ENCODE measurements at places on chromosomes 5 and 9. TPM values are rescaled to one million over a fixed set of nuclear protein-coding genes. Genes with fewer than 3 reads are reported as not detected.

SUSD3 gene
- total RNA-seq: 0.63 TPM

IFNA21 gene
- total RNA-seq: not detected

PCDHA7 gene
- not detected for total RNA-seq

PAPPA gene
- 31.5 TPM for total RNA-seq

SPIN1 gene
- total RNA-seq: 95.3 TPM

AJM1 gene
- 1.4 TPM for total RNA-seq

C8G gene
- not detected for total RNA-seq

- H3K4me1 ChIP-seq: no peaks in the 10 kb centered on the region
- no peak overlapping the region for H3K4me3 ChIP-seq
- peaks cover 6% of the 10 kb centered on the region for H3K27me3 ChIP-seq
Measured at GRCh38 chr9:6632516-6633183, 12.9 kb downstream of the GLDC start.

GRCh38 chr9:131869348-131869747 is 129.5 kb upstream of the RAPGEF1 start:
- H3K27ac ChIP-seq: no peak overlapping the region
- no peaks in the 10 kb centered on the region for H3K4me1 ChIP-seq
- H3K4me3 ChIP-seq: no peak overlapping the region
- H3K36me3 ChIP-seq: no peaks in the 10 kb centered on the region
- H3K27me3 ChIP-seq: no peaks in the 10 kb centered on the region
- no peak for DNase-seq

GRCh38 chr5:148511810-148512347 is 128.1 kb downstream of the FBXO38 start:
- DNase-seq: no peak
- no peaks in the 10 kb centered on the region for H3K27me3 ChIP-seq
- H3K4me3 ChIP-seq: no peak overlapping the region
- no peaks in the 10 kb centered on the region for H3K36me3 ChIP-seq

DNA sequence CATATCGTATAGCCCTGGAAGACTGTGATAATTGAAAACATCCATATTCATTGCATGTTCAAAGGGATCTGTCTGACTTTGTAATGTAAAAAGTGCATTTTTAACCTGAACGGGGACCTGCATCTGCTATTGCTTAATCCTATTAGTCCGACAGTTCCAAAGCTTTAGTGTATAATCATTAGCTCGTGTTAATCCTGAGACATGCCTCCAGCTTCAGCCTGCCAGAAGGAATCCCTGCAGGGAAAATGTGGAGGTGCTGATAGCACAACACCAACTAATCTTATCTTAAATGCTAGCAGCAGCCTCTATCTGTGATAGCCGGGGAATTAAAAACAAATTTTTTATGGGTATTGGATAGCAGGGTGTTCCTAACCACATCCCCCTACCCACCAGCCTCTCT is 495.2 kb downstream of the TLE4 start:
- no peak overlapping the region for H3K27ac ChIP-seq
- no peaks in the 10 kb centered on the region for H3K36me3 ChIP-seq
- H3K4me3 ChIP-seq: no peak overlapping the region
- H3K27me3 ChIP-seq: peaks cover 24% of the 10 kb centered on the region
- peaks cover 6% of the 10 kb centered on the region for H3K4me1 ChIP-seq
- no peak for DNase-seq

DNA sequence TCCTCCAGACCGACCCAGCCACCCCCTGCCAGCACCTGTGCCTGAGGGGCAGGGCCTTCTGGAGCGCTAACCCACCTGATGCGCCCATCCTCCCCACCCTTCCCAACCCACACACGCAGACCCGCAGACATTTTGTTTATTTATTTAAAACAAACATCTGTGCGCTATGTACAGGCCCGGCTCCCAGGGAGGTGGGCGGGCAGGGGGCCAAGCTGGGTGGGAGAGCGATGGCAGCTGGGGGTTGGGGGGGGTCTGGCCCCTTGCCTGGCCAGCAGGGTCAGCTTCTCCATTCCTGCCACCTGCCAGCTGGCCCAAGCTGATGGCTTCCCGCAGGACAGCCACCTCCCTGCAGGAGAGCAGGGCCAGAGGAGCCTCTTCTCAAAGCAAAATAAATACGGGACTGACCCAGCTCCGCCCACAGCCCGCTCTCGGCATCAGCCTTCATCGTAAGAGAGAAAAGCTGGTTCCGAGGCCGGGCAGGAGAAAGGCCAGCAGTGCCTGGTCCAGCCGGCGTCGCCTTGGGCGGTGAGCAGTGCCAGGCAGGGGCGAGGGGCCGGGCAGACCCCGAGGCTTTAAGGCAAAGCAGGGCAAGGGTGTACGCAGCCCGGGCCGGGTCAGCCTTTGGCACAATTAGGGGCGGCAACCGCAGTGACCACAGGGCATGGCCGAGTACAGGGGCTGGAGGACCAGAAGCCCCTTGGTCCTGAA is 10.9 kb upstream of the CLIC3 start:
- no peaks in the 10 kb centered on the region for H3K27me3 ChIP-seq
- H3K27ac ChIP-seq: no peak overlapping the region
- H3K4me3 ChIP-seq: no peak overlapping the region
- no peaks in the 10 kb centered on the region for H3K36me3 ChIP-seq
- no peaks in the 10 kb centered on the region for H3K4me1 ChIP-seq

- peak overlapping the region; percentile 94 for H3K27ac ChIP-seq
- peaks cover 18% of the 10 kb centered on the region for H3K36me3 ChIP-seq
- H3K4me1 ChIP-seq: peaks cover 33% of the 10 kb centered on the region
- H3K27me3 ChIP-seq: no peaks in the 10 kb centered on the region
Measured at GRCh38 chr5:39426051-39426745, 1.4 kb upstream of the DAB2 start.

DNA sequence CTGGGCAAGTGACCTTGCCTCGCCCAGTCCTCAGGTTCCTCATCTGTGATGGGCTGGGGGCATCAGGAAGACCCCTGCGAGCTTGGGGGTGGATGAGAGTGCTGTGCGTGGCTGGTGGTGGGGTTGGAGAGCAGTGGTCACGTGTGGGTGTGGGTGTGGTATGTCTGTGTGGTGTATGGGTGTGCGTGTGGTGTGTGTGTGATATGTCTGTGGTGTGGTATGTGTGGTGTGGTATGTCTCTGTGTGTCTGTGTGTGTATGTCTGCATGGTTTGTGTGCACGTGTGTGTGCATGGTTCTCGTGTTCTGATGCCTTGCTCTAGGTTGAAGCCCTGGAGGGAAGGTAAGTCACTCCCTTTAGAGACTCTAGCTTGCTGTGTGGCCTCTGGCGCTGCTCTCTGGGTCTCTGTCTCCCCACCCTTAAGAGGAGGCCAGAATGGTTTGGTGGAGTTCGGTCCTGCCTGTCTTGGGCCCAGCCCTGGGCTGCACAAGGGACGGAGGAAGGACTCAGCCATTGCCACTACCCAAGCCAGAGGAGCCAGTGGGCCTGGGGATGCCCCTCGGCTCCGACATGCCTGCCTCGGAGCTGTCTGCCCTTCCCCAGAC is 87.0 kb downstream of the RXRA start:
- H3K4me3 ChIP-seq: no peak overlapping the region
- H3K36me3 ChIP-seq: no peaks in the 10 kb centered on the region
- DNase-seq: no peak
- H3K27me3 ChIP-seq: no peaks in the 10 kb centered on the region
- H3K4me1 ChIP-seq: peaks cover 18% of the 10 kb centered on the region
- peak overlapping the region; percentile 84 for H3K27ac ChIP-seq

- H3K4me1 ChIP-seq: no peaks in the 10 kb centered on the region
- no peaks in the 10 kb centered on the region for H3K36me3 ChIP-seq
- no peak overlapping the region for H3K27ac ChIP-seq
- H3K27me3 ChIP-seq: 0 out of 2 replicates have a peak, but pooled peaks cover 4% of the 10 kb centered on the region
- H3K4me3 ChIP-seq: no peak overlapping the region
Measured at GRCh38 chr5:81142108-81142507, 91.0 kb upstream of the CKMT2 start.

DNA sequence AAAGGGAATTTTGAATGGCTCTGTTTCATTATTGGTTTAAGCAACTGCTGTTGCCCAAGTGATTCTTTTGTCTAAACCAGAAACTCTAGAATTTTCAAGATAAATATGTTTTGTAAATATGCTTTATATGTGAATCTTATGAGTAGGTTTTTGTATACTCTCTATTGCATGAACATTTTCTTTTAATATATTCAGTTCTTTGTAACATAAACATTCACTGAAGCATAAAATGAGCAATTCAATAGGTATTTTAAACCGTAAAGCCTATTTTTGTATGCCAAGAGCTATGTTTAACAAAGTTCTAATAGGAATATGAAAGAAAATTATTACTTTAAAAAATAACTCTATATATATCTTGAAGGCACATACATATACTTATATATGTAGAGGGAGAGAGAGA is 293.1 kb downstream of the PSAT1 start:
- H3K4me1 ChIP-seq: peaks cover 15% of the 10 kb centered on the region
- DNase-seq: no peak
- no peaks in the 10 kb centered on the region for H3K36me3 ChIP-seq

- no peak overlapping the region for H3K27ac ChIP-seq
- no peak overlapping the region for H3K4me3 ChIP-seq
- peak; percentile 8 for DNase-seq
- no peaks in the 10 kb centered on the region for H3K36me3 ChIP-seq
- no peaks in the 10 kb centered on the region for H3K4me1 ChIP-seq
Measured at GRCh38 chr9:70444904-70445303, 30.4 kb upstream of the KLF9 start.

GRCh38 chr9:129225815-129226214 is 47.8 kb upstream of the IER5L start:
- H3K4me3 ChIP-seq: no peak overlapping the region
- peak; percentile 48 for DNase-seq
- no peak overlapping the region for H3K27ac ChIP-seq
- no peaks in the 10 kb centered on the region for H3K36me3 ChIP-seq
- H3K27me3 ChIP-seq: no peaks in the 10 kb centered on the region
- 0 out of 2 replicates have a peak, but pooled peaks cover 5% of the 10 kb centered on the region for H3K4me1 ChIP-seq

DNA sequence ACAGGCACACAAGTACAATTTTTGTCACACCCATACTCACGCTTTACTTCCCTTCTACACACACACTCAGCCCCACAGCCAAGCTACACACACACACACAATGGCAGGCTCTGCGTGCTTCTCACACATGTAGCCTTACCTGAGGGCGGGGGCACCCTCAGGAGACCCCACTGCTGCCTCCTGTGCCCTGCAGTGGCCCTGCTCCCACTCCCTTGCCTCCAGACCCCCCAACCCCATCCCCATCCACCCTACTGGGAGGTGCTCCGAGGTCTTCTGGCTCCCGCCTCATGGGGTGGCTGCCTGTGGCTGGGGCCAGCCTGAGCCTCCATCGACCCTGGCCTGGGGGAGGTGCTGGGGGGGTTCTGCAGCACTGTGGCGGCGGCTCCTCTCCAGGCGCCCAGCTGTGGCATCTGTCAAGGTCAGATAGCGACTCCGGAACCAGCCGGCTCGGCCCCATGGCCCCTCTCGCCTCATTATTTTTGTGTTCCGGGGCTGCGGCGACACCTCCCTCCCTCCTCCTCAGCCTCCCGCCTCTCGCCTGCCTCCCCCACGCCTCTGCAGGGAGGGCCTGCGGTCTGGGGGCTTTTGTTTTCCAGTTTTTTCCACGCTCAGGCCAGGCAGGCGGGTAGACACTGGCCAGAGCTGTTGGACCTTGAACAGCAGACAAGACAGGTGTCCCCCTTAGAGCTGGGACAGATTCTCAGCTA is 21.7 kb downstream of the CXXC5 start:
- peaks cover 25% of the 10 kb centered on the region for H3K4me1 ChIP-seq
- no peak for DNase-seq
- H3K27me3 ChIP-seq: no peaks in the 10 kb centered on the region
- H3K36me3 ChIP-seq: no peaks in the 10 kb centered on the region
- H3K4me3 ChIP-seq: no peak overlapping the region

- H3K4me3 ChIP-seq: 0 out of 2 replicates have a peak overlapping the region, but pooled peaks have one; percentile 2
- H3K27ac ChIP-seq: no peak overlapping the region
- H3K36me3 ChIP-seq: no peaks in the 10 kb centered on the region
- peaks cover 17% of the 10 kb centered on the region for H3K4me1 ChIP-seq
- H3K27me3 ChIP-seq: no peaks in the 10 kb centered on the region
- peak; percentile 19 for DNase-seq
Measured at GRCh38 chr9:5269249-5269715, 35.2 kb downstream of the RLN2 start.

DNA sequence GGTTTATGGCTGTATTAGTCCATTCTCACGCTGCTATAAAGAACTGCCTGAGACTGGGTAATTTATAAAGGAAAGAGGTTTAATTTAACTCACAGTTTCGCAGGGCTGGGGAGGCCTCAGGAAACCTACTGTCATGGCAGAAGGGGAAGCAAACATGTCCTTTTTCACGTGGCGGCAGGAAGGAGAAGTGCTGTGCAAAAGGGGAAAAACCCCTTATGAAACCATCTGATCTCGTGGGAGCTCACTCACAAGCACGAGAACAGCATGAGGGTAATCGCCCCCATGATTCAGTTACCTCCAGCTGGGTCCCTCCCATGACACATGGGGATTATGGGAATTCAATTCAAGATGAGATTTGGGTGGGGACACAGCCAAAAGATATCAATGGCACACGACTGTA is 13.9 kb downstream of the LRRC70 start:
- no peaks in the 10 kb centered on the region for H3K27me3 ChIP-seq
- 0 out of 2 replicates have a peak, but pooled peaks cover 4% of the 10 kb centered on the region for H3K4me1 ChIP-seq
- no peak for DNase-seq
- H3K4me3 ChIP-seq: no peak overlapping the region
- no peaks in the 10 kb centered on the region for H3K36me3 ChIP-seq

DNA sequence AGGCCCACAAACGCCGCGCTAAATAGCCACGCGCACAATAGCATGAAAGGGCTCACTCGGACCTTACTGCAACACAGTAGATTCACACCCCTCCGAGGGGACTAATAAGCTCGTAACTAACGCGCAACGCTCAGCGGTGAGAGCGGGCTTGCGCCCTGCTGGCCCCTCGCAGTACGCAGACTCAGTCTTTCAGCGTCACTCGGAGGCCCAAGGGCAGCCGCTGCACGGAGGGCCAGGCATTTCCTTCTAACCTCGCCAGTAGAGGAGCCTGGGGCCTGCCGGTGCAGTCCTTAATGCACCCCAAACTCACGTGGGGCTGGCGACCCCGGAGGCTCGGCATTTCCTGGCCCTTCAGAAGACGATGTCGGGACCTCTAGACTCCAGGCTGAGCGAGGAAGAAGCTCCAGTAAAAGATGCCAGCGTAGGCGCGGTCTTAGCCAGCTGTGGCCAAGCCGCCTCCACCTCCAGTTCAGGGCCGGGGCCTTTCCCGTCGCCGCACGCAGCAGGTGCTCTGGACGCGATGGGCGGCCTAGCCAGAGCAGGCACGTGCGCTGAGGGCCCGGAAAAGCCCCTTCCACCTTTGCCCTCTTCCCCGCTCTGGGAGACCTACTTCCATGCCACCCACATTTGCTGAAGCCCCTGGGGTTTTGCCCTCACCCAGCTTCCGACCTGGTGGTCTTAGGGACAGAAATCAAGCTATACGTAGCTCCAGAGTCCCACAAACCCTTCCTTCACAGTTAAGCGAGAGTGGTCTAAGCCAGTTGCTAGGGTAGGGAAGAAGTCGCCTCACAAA is 38.3 kb upstream of the TIFAB start:
- H3K27me3 ChIP-seq: no peaks in the 10 kb centered on the region
- H3K4me1 ChIP-seq: peaks cover 26% of the 10 kb centered on the region
- H3K4me3 ChIP-seq: no peak overlapping the region
- DNase-seq: no peak
- H3K36me3 ChIP-seq: no peaks in the 10 kb centered on the region
- no peak overlapping the region for H3K27ac ChIP-seq

GRCh38 chr5:147081311-147081764 is 153.5 kb upstream of the STK32A start:
- no peaks in the 10 kb centered on the region for H3K4me1 ChIP-seq
- no peak for DNase-seq
- H3K27ac ChIP-seq: no peak overlapping the region
- no peaks in the 10 kb centered on the region for H3K36me3 ChIP-seq
- H3K27me3 ChIP-seq: no peaks in the 10 kb centered on the region

- H3K4me3 ChIP-seq: no peak overlapping the region
- H3K36me3 ChIP-seq: no peaks in the 10 kb centered on the region
- DNase-seq: no peak
- no peaks in the 10 kb centered on the region for H3K27me3 ChIP-seq
- no peaks in the 10 kb centered on the region for H3K4me1 ChIP-seq
Measured at GRCh38 chr5:100584069-100584468, 48.9 kb downstream of the FAM174A start.

Data from GM23248 (cell line).